ENCODE measurements at places on chromosomes 6 and 20.

GRCh38 chr6:54861905-54862616, 15.5 kb downstream of the FAM83B start:
- no peak for DNase-seq

GRCh38 chr6:3400162-3400561, 56.7 kb downstream of the SLC22A23 start:
- no peak for DNase-seq

DNA sequence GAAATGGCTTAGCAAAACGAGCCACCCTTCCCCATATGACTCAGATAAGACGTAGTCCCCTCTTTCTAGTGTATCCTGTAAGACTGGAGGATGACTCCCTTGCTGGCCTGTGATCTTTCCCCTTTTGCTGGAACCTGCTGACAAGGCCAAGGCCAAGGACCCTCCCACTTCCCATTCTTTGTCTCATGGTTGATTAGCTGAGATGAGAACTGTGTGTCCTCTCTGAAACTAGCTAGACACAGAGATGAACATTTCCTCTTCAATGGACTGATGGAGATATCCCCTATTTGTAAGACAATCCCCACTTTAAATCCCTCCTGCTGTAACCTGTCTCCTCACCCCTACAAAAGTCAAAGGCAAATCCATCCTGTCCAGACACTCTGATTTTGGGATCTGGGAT, 33.4 kb upstream of the SCRT2 start:
- no peak for DNase-seq

- no peak for DNase-seq
Measured at GRCh38 chr6:11814106-11814505, 35.5 kb upstream of the ADTRP start.

DNA sequence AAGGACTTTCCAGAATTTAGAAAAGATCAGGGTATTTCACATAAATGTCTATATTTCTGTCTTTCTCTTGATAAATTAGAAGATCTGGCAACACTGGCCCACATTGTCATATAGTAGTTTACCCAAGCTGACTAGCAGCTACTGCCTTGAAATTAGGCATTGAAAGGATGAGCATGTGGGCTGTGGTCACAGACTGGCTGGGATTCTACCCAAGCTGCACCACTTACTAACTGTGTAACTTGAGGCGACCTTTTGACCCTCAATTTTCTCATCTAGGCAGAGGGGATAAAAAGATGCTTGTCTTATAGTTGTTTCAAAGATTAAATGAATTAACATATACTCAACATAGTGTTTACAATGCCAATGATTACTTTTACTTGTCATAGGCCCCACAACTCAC, 152.7 kb upstream of the BMP2 start:
- no peak for DNase-seq

DNA sequence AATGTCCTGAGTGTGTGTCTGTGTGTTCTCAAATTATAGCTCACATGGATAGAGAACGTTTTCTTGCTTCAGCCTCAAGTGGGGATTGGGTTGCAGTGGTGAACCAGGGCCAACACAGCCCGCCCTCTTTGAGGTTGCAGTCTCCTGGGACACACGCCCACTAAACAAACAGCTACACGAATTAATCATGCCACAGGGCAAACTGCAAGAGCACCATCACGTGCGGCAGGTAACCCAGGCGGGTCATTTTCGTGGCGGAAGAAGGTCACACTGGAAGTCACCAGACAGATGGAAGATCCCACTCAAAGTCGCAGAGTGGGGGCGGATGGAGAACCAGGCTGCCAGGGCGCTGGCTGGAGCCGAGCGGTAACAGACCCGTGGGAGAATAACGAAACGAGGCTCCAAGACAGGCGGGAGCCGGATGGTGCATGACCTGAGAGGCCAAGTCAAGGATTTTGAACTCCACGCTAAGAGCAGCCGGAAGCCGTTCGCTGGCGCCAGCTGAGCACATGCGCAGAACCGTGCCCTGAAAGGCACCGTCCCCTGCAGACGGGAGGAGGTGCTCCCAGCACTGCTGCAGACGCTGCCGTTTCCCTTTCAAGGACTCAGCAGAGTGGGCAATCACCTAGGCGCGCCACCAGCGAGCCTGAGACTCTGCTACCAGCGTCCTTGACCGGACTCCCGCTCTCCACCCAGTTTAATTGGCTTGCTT, 10.7 kb downstream of the DLL1 start:
- DNase-seq = no peak

DNA sequence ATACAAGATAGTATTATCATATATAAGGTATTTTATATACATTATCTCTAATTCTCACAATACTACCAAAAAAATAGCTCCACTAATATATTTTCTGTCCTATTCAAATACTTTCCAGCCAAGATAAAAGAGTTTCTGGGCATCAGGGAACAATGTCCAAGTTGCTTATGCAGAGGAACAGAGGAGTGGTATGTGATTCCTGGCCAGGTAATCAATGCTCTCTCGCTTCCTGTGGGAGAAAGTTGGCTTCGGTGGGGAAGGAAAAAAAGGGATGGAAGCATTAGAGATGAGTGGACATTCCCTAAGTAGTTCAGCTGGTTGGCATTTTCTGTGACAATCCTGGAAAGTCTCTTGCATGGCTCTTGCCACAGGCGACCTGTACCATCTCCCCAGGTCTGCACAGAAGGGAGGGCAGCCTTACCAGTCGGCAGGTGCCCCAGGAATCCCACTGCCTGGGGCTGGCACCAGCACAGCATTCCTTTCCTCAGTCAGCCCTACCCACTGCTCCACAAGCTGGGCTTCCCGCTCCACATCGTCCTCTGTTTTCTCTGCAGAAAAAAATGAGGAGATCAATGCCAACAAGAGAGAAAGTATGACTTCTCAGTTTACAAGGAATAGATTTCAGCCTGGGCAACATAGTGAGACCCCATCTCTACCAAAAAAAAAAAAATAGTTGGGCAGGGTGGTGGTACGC, 78.5 kb upstream of the NUP153 start:
- DNase-seq = no peak

- no peak for DNase-seq
Measured at GRCh38 chr6:99603421-99604165, 3.0 kb upstream of the PRDM13 start.

DNA sequence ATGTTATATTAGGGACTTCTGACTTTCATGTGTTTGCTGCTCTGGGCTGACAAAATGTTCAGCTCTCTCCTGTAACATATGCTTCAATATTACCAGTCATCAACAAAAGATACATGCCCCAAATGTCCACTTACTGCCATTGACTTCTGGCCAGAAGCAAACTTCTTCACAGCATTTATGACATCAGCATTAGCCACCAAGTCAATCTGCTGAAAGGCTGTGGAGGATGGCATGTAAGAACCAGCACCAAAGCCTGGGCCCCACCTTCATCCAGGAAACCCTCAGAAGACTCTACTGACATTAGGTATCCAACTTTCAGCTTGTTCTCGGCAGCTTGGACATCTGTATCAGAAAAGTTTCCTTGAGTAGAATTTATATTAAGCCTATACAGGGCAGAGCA, 595.5 kb downstream of the COL12A1 start:
- DNase-seq = no peak

DNA sequence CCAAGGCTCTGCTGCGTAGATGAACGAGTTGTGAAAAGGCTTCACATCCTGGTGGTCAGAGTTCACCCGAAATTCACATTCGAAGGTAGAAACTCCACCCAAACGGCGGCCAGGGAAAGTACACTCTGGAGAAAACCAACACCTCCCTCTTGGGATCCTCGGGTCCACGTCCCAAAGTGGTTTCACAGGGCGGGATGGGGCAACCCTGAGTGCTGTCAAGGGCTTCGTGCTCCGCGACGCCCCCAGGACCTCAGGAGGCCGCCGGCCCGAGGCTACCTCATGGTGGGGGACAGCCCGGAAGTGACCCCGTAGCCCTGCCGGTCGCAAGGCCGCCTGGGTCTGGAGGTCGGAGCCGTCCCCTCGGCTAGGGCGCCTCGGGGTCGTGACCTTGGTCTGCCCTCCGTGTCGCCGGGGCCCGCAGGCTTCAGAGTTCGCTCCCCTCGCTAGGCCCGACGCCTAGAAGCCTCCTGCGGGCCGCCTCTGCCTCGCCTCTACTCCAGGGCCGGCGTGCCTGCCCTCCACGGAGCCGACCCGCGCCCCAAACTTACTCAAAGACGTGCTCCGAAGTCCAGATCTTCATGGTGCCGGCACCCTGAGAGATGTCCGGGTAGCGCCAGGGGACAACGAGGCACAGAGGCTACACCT, at the start of gene PRELID3B:
Gene PRELID3B (minus strand): TSS at position 636 of the 645 bp plus-strand sequence. CDS start 56 bp downstream, at position 580.
- DNase-seq = no peak

- no peak for DNase-seq
Measured at GRCh38 chr6:1197309-1197708, 114.6 kb upstream of the FOXQ1 start.

DNA sequence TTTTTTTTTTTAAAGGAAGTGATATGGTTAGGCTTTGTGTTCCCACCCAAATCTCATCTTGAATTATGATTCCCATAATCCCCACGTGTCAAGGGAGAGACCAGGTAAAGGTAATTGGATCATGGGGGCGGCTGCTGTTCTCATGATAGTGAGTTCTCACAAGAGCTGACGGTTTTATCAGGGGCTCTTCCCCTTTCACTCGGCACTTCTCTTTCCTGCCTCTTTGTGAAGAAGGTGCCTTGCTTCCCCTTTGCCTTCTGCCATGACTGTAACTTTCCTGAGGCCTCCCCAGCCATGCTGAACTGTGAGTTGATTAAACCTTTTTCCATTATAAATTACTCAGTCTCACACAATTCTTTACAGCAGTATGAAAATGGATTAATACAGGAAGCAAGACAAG, 64.3 kb downstream of the ZFP64 start:
- DNase-seq = no peak

DNA sequence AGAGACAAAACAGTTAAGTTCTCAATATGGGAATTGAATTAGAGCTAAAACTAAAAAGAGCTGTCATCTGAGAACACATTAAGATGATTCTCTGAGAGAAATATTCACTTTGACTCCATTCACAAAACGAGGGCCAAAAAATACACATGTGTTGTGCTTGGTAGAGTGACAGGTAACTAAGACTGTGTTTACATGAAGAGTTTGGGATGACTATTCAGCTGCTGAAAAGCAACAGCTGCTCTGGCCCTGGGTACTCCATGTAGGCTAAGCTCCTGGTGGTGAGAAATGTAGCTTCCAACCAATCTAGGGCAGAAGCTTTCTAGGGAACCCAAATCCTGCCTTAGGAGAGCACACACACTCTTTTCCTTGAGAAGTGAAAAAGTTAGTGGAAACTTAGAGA, 184.5 kb downstream of the COL21A1 start:
- DNase-seq = no peak

DNA sequence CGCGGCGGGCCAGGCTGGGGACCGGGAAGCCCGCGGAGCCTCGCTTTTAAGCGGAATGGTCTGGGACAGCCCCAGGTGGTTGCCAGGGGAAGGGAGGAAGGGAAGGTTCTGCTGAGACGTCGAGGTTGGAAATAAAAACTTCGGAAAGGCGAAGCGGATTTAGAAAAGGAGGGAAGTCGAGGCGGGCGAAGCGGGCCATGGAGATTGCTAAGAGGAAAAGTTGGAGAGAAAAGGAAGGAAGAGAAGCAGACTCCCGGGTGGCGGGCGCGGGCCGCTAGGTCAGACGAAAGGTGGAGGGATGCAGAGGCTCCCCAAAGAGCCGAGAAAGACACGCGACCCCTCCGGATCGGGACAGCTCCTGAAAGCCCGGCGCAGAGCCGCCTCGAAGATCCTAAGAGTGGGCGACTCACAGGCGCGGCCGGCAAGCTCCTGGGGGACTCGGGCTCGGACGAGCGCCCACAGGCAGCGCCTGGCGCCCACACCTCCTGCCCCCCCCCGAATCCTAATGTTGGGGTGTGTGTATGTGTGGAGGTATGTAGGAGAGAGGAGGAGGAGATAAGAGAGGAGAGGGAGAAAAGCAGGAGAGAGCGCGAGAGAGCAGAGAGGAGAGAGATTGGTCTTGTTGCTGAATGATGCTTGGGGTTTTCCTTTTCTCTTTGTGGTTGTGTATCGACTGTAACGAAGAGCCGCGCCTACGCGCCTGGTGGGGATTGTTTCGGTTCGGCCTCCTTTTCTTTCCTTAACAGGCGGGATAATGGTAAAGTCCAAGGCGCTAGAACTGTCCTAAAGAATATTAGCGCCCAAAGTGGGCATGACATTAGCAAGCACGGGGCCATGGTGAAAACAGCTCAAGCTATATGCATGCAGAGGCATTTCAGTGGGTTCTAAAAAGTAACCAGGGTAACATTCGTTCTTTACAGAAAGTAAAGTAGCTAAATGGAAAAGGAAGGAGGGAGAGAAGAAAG, 1.5 kb downstream of the TFAP2B start:
- DNase-seq = no peak

- DNase-seq = no peak
Measured at GRCh38 chr6:72322771-72323170, 299.1 kb upstream of the KCNQ5 start.

- no peak for DNase-seq
Measured at GRCh38 chr6:73565767-73566485, 45.1 kb upstream of the EEF1A1 start.

- no peak for DNase-seq
Measured at GRCh38 chr20:8995761-8996160, 73.1 kb upstream of the PLCB4 start.

DNA sequence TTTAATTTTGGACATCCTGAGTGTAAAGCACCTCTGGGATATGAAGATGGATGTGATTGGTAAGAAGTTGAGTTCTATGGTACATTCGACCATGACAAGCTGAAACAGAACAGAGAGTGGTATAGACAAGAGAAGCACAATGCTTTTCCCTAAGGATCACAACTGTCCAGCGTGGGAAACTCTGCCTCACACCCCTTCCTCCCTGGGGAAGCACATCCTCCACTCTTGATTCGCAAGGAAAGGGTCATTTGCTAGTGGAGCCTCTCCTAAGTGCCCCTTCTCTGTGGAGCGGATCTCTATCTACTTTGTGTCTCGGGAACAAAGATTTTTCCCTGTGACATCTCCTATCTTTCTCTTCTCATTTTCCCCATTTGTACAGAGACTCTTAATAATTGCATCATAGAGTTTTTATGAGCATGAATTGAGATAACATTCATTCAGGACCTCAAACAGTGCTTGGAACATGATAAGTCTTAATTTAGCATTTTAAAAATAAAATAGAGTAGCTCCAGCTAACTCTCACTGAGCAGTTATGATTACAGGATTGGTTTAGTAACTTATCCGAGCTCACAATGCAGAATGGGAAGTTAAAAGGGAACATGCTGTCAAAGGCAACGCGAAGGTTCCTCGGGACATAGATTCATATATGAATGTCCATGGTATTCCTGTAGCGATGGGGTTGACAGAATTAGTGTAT, 775.2 kb downstream of the C6orf118 start:
- DNase-seq = no peak

- no peak for DNase-seq
Measured at GRCh38 chr6:37569743-37570481, 70.2 kb upstream of the CCDC167 start.
